ENCODE measurements at places on chromosomes 11 and 22. TPM values are rescaled to one million over a fixed set of nuclear protein-coding genes. Genes with fewer than 3 reads are reported as not detected.

HBG2 gene
- not detected for total RNA-seq

APOL4 gene
- total RNA-seq = 4.2 TPM

ARHGAP32 gene
- total RNA-seq = 42.0 TPM

NDUFV1 gene
- 254 TPM for total RNA-seq

ZNF215 gene
- total RNA-seq = 2.0 TPM

GDPD4 gene
- total RNA-seq = not detected

BIK gene
- total RNA-seq = not detected

DMC1 gene
- 12.3 TPM for total RNA-seq

PATE2 gene
- total RNA-seq = not detected

KDM4D gene
- 0.25 TPM for total RNA-seq

NOX4 gene
- total RNA-seq = 9.8 TPM

SERHL2 gene
- 4.4 TPM for total RNA-seq
